Activated naive CD4-positive, alpha-beta T cell treated with anti-CD3 and anti-CD28 coated beads, Interleukin-2, amount 50 U/mL, for 16 hours (primary cell): ENCODE measurements at places on chromosomes 5 and 9.

DNA sequence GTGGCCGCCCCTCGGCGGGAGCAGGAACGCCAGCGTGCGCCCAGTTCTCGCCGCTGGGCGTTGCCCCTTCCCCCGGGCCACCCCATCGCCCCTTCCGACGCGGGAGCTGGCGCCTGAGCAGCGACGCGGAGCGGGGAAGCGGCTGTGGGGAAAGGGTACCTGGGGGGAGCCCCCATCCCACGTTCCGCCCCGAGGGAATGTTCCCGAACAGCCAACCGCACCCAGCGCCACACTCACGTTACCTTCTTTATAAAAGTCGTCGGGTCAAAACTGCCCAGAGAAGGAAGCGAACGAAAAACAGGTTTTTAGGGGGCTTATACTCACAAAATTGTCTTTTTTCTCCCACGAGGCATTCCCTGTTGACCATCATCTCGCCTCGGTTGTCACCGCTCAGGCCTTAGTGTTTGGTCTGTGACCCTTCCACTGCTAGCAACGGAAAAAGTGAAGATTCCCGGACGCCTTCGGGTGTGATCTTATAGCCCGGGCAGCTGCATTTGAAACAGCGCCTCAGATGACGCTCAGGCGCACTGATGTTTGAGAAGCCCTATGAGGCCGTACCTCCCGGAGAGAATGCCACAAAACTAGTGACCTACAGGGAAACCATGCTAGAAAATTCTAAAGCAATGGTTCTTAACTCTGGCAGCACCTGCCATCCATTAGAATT is 475 bp upstream of the GOLM1 start:
- DNase-seq = no peak

DNA sequence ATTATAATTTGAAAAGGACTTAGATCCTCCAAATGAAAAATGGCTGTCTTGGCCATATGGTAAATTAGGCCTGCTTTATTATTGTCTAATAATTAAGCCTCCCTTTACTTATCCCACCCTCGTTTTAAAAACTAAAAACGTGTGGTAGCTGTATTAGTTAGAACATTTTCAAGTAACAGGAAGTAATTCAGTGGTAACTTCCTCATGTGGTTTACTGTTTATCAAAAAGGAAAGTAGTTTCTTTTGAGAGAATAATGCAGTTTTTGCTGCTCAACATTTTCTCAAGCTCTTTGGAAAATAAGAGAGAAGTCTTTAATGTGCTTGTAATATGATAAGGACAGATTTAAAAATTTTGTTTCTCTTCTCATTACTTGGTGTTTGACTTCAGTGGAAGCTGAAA is 26.0 kb downstream of the ZCCHC7 start:
- no peak for DNase-seq

- DNase-seq = no peak
Observed at GRCh38 chr5:180284149-180284548, 7.7 kb downstream of the MAPK9 start.

GRCh38 chr5:181047921-181048320 is 7.9 kb downstream of the BTNL9 start:
- DNase-seq = no peak

DNA sequence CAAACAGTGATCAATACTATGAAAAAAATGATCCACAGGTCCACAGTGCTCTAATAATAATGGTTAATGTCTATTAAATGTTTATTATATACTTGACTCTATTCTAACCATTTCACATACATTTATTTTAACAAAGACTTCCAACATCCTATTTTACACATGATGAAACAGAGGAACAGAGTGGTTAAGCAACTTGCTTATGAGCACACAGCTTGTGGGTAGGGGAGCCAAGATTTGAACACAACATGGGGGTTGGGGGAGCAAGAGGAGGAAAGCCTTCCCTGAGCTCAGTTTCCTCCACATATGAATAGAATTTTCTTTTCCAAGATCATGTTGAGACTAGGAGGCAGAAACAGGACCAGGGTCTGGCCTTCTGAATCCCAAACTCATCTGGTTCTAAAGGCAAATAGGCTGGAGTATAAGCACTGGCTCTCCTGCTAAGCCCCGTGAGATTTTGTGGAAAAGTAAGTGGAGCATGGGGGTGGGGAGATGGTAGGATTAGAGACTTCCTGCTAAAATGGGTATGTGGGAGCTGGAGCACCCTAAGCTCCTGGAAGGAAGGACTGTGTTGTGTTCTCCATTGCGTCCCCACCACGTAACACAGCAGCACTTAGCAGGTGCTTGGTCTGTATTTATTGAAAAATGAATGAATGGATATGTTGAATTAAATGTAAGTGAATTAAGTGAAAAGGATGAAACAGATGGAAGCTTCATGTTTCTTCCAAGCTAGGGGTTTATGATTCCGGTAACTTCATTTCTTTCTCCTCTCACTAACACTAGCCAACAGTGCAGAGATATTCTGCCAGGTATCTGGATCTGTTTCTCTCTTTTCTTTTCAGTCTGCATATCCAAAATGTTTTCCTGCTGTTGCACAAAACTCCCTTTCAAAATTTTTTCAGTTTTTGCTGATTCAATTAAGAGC is 26.9 kb upstream of the GALNT10 start:
- no peak for DNase-seq

DNA sequence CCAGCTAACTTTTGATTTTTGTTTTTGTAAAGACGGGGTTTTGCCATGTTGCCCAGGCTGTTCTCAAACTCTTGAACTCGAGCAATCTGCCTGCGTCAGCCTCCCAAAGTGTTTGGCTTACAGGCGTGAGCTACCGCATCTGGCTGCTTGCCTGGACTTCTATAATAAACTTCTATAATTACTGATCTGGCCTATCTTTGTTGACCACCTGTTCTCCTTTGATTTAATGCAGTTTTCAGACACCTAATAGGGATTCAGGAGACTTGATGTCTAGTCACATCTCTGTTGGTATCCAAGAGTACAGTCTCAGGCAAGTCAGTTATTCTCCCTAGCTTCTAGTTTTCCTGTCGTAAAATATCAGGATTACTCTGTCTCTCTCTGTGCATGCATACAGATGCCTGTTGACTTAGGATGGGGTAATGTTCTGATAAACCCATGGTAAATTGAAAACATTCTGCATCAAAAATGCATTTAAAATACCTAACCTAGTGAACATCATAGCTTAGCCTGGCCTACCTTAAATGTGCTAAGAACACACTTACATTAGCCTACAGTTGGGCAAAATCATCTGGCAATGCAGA is 51.5 kb upstream of the NR3C1 start:
- DNase-seq = no peak

GRCh38 chr5:108654051-108654450 is 93.6 kb upstream of the FER start:
- DNase-seq = no peak

- no peak for DNase-seq
Observed at GRCh38 chr9:124661271-124661670, 109.8 kb downstream of the NR6A1 start.

GRCh38 chr5:38249812-38250211 is 8.5 kb upstream of the EGFLAM start:
- DNase-seq = no peak

DNA sequence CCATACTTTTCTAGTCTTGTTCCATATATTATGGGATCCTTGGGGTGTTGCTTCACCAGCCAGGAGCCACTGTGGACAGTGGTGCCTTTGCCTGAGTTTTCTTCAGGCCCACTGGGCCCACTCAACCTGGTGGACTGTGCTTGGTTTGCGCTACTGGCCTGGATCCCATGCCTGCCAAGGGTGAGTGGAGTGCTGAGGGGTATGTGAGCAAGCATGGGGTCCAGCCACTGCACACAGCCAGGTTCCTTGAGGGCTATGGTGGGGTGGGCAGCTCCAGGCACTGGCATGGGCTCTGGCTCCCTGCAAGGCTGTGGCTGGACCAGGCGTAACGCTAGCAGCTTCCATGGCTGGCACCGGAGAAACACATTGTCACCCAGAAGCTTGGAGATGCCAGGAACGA is 13.2 kb upstream of the PRR16 start:
- no peak for DNase-seq

GRCh38 chr9:123327697-123328100 is 28.3 kb upstream of the CRB2 start:
- no peak for DNase-seq

DNA sequence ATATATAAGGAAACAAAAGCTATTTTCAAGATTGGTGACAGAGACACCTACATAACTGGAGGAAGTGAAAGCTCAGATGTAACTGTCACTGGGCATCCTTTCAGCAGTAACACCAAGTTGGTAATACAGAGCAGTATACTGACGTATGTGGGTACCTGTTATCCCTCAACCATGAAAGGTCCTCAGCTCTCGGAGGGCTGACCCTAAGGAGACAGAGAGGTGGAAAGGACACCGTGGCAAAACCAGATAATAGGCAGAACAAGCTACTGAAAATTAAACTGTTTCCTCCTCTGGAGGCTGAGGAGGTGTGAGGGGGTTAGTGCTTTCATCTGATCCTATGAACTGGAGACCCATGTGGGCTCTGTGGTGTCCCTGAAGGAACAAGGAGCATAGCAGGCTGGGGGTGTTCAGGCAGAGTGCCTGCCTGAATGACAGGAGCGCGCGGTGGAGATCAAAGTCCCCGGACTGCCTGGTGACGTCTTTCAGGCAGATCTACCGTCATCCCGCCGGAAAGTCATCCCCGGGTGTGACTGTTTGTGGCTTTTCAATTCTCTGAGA is 130.2 kb upstream of the FSTL4 start:
- no peak for DNase-seq

DNA sequence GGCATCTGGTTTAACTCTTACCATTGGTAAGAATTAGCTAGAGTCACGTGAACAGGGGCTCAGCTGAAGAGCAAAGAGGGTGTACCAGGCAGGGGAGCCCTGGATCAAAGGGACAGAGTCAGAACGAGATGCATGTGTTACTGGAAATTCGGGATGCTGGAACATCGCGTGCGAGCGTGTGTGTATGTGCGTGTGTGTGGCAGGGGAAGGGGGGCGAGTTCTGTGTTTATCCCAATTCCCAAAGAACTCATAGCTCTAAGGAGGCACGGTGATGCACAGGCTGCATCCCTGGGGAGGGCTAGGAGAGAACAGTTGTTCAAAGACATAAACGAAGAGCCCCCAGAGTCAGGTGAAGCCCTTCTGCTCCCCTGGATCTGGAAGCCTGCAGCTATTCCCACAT is 353.3 kb downstream of the GADD45G start:
- DNase-seq = no peak

DNA sequence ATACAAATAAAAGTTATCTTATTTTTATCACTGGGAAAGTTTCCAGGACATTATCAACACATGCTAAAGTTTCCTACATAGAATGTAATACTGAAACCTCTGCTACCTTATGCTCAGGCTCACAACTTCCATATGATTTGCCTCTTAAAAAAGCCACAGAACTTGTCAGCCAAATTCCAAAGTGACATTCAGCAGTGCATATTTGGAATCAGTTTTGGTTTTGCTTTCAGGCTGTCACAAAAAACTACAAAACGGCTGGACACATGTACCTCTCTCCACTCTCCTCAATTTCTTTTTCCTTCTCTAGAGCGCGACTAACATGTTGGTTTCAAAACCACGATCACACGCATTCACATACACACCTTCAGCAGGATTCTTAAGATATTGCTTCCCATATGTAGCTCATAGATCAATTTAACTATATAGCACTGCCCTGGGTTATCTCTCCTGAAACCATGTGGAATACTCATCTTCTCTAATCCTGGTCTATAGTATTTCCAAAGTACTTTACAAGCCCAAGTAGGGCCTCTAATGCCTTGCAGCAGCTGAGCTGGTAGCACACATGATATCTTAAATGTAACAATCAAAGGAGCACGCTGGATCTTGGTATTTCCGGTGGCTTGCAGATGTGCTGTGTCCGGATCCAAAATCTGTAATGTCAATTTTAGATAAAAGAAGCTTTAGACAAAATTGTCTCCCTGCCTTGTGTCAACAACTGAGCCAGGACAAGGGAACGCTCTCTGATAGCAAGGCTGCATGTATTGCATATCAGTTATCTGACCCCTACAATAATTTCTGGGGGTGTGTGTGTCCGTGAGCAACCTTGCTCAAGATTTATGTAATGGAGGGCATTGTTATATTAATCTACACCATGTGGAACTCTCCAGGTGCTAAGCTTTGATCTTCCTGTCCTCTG is 203.2 kb downstream of the DMRT2 start:
- no peak for DNase-seq

GRCh38 chr5:172086194-172086975 is 79.9 kb upstream of the FBXW11 start:
- DNase-seq = no peak

GRCh38 chr9:16898464-16898863 is 28.0 kb upstream of the BNC2 start:
- no peak for DNase-seq

DNA sequence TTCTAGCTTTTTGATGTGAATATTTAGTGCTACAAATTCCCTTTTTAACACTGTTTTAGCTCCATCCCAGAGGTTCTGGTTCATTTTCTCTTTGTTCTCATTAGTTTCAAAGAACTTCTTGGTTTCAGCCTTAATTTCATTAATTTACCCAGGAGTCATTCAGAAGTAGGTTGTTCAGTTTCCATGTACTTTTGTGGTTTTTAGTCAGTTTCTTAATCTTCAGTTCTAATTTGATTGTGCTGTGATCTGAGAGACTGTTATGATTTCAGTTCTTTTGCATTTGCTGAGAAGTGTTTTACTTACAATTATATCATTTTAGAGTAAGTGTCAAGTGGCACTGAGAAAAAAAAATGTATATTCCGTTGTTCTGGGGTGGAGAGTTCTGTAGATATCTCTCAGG is 240.1 kb upstream of the RASA1 start:
- no peak for DNase-seq

DNA sequence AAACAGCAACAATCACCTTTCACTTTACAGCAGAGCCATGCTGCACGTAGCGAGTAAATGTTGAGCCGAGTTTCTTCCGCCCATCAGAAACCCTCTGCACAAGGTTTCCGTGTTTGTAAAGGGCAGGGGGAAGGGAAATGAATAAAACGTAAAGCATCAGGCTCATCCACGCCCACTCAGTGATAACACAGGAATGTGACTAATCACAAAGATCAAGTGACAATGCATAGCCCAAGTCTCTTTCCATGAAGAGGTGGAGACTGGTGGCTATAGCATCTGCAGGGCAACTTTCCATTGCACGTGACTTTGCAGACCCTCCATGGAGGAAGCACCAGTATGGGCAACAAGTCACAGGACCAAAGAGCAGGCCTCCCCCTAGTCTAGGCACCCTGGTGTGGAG is 56.6 kb downstream of the CAMSAP1 start:
- no peak for DNase-seq

GRCh38 chr5:51902512-51902911 is 519.3 kb downstream of the ISL1 start:
- DNase-seq = no peak

DNA sequence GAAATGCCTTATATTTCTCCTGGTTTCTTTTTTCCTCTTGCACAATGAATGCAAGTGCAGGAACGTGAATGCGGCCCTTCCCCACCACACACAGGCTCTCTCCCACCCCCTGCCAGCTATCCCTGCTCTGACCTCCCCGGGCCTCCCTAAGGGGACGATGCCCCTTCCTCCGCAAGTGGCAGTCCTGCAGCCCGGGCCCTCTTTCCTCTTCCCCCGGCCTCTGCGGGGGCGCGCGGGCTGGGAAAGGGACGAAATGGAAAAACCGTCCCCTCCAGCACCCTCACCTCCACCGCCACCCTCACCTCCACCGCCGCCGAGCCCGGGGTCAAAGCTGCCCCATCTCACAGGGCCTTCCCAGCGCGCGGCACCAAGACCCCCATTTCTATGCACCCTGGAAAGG is 44.7 kb downstream of the GAS1 start:
- no peak for DNase-seq

GRCh38 chr5:143014017-143014651 is 244.0 kb downstream of the ARHGAP26 start:
- peak; percentile 27 for DNase-seq
